ENCODE measurements at places on chromosomes 3 and 15. TPM values are rescaled to one million over a fixed set of nuclear protein-coding genes. Genes with fewer than 3 reads are reported as not detected.

Gene C2CD4A
- total RNA-seq: not detected

Gene ANKRD34C
- 0.21 TPM for total RNA-seq

Gene SCAMP5
- total RNA-seq: 0.62 TPM

DNA sequence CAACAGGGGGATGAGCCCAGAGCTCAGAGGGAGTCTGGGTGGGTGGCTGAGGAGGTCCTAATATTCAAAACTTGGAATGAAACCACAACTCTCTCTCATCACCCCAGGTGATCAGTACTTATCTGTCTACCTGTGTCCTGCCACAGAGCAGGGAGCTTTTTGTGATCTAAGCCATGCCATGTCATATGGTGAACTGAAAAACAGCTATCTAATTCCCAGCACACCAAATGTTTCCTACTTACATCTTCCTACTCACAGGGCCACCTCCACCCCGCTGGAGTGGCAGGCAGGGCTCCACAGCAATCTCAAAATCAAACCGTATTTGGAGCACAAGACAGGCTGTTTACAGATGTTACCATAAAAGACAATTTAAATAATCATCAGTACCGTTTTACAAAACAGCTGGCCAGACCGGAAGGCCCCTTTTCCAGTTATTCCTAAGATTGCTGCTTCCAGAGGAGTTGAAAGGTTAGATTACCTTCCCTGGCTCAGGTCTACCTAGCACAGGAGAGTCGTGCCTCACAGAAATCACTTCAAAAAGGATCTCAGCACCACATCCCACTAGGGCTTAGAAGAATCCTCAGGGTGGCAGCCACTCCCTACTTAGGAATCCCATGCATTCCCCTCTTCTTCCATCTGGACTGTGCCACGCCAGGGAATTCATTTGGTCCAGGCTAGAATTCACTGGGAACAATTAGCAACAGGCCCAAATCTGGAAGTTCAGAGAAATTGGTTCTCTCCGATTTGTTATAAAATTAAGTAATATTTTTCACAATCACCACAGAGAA, 226.6 kb upstream of the IL12A start:
- peak; percentile 20 for DNase-seq

DNA sequence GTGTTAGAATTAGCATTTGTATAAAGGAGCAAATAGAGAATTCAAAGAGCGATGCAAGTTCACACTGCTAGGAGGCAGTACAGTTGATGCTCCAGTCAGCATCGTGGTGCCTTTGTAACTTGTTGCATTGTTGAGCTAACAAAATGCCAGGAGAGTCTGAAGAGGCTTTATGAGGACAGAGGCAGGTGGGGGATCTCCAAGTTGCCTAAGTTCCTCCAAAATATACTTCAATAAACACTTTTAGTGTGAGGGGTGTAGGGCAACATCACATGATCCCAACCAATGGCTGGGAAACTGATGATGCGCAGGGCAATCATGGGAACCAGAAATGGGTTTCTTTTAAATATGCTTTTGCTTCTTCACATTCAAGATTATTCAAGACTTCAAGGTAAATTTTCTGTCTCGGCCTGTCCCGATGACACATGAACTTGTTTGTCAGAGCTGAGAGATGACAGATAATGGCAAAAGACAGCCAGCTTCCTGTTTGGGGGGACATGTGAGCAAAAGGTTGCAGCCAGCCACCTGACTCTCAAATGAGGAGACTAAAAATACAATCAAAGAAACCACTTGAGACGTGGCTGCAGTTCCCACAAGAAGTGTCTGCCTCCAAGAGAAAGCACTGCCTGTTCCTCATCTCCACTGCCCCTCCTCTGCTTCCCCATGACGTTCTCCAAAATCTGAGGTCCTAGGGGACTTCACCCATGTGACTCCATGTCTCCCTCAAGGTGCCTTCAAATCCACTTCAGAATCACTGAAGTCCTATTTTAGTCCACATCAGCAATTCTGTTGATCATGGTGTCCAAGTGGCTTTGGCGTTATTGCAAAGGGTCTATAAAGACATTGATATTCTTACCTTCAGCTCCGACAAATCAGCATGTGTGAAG, 39.3 kb downstream of the KLHL6 start:
- DNase-seq: no peak

- DNase-seq: peak; percentile 60
Measured at GRCh38 chr15:87343966-87344365, 912.6 kb downstream of the NTRK3 start.

Data from tongue (tissue), 3 donors.